ENCODE measurements at places on chromosomes 13 and 19. TPM values are rescaled to one million over a fixed set of nuclear protein-coding genes. Genes with fewer than 3 reads are reported as not detected.

Gene GPC6
- total RNA-seq, result 5.1 TPM

Gene ARHGAP45
- total RNA-seq, result 4.9 TPM

Gene ZSCAN4
- total RNA-seq, result not detected

Gene DKKL1
- 0.21 TPM for total RNA-seq

Gene PLPPR2
- total RNA-seq, result 15.7 TPM

Gene MIR17HG
- 3.7 TPM for total RNA-seq

Gene MBD3L2
- not detected for total RNA-seq

Measured in A172 (cell line).